Fibroblast of villous mesenchyme (primary cell): ENCODE measurements at places on chromosomes 6 and 20. TPM values are rescaled to one million over a fixed set of nuclear protein-coding genes. Genes with fewer than 3 reads are reported as not detected.

Gene ETV7
- total RNA-seq, result 0.32 and 0.86 TPM in 2 replicates

Gene NANP
- 8.7 and 16.8 TPM in 2 replicates for total RNA-seq

Gene POU3F2
- not detected in 2 replicates for total RNA-seq

Gene SERAC1
- 13.2 and 26.3 TPM in 2 replicates for total RNA-seq

Gene PNPLA1
- total RNA-seq, result not detected in 2 replicates

Gene CD83
- total RNA-seq, result 0.32 and 0.86 TPM in 2 replicates

Gene SCGN
- total RNA-seq, result not detected in 2 replicates

Gene BAG2
- total RNA-seq, result 17.7 and 32.8 TPM in 2 replicates

Gene HLA-DOA
- not detected in 2 replicates for total RNA-seq

Gene TSPO2
- not detected in 2 replicates for total RNA-seq

Gene RCAN2
- 1.7 and 1.9 TPM in 2 replicates for total RNA-seq

Gene COL21A1
- total RNA-seq, result under 0.01 and 0.64 TPM in 2 replicates

Gene BTNL2
- not detected in 2 replicates for total RNA-seq

Gene TLDC2
- total RNA-seq, result 0.32 TPM in 1 of 2 replicates, not detected in the other

Gene F13A1
- total RNA-seq, result under 0.01 TPM in 1 of 2 replicates, not detected in the other

Gene FGD2
- total RNA-seq, result not detected in 2 replicates

Gene ANKEF1
- 0.97 and 1.3 TPM in 2 replicates for total RNA-seq

Gene TRIM15
- not detected in 2 replicates for total RNA-seq

Gene UBE2C
- total RNA-seq, result 13.5 and 26.3 TPM in 2 replicates

Gene CBLN4
- total RNA-seq, result not detected in 2 replicates

Gene RAB44
- total RNA-seq, result under 0.01 TPM in 1 of 2 replicates, not detected in the other

Gene BFSP1
- total RNA-seq, result 2.9 and 4.7 TPM in 2 replicates

Gene AKIRIN2
- 13.9 and 17.7 TPM in 2 replicates for total RNA-seq

Gene DYNLT1
- total RNA-seq, result 99.9 and 114 TPM in 2 replicates

Gene SLC32A1
- not detected in 2 replicates for total RNA-seq

Gene CLVS2
- not detected in 2 replicates for total RNA-seq

Gene MUC21
- total RNA-seq, result not detected in 2 replicates

Gene OXT
- total RNA-seq, result not detected in 2 replicates

Gene DEF6
- 0.32 and 1.3 TPM in 2 replicates for total RNA-seq

Gene SLC22A2
- total RNA-seq, result under 0.01 TPM in 2 replicates

Gene RIPPLY2
- not detected in 2 replicates for total RNA-seq

Gene PRRT1
- total RNA-seq, result under 0.01 and 0.32 TPM in 2 replicates

Gene BPIFB4
- not detected in 2 replicates for total RNA-seq

Gene OOEP
- total RNA-seq, result under 0.01 and 0.32 TPM in 2 replicates

Gene ARFGEF3
- under 0.01 TPM in 2 replicates for total RNA-seq

Gene DEFB127
- not detected in 2 replicates for total RNA-seq

Gene SLC25A27
- total RNA-seq, result 2.6 and 6.5 TPM in 2 replicates

Gene ZNF334
- 1.9 and 2.6 TPM in 2 replicates for total RNA-seq

Gene MOXD1
- 15.1 and 25.4 TPM in 2 replicates for total RNA-seq
